ENCODE measurements at places on chromosomes 11 and 22.

GRCh38 chr22:27896245-27896644 lies 22.8 kb downstream of the PITPNB start:
- DNase-seq = no peak

- DNase-seq = no peak
Observed at GRCh38 chr11:130427581-130428315, 661 bp downstream of the ADAMTS8 start.

DNA sequence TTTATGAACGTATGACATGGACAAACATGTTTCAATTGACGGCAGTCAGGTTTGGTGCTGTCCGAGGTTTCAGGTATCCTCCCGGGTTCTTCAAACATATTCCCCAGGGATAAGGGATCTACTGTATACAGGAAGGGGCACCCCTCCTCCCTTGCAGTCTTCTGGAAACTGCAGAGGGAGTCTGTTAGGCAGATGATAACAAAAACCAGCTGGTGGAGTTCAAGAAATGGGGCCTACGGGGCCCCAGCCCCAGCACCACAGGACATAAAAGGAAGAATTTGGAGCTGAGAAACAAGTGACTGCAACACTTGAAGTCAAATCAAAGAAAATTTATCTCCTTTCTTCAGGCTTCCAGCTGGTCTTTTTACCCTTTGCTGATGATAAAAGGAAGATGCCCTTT lies 32.1 kb downstream of the SNU13 start:
- DNase-seq = no peak

- DNase-seq = no peak
Observed at GRCh38 chr22:45996241-45997076, 19.5 kb upstream of the WNT7B start.

DNA sequence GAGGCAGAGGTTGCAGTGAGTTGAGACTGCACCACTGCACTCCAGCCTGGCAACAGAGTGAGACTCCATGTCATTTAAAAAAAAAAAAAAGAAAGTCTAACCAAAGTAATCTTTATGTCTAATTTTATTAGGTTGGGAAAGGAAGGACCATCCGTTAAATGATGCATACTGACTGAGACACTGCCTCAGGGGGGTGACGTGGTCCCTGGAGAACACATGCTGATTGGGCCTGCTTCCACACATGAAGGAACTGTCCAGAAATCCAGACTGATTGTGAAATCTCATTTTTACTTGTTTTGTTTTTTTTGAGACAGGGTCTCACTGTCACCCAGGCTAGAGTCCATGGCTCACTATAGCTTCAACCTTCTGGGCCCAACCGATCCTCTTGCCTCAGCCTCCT lies 5.5 kb downstream of the SF3A1 start:
- DNase-seq = no peak

GRCh38 chr11:28878025-28878424 lies 769.8 kb downstream of the METTL15 start:
- no peak for DNase-seq

DNA sequence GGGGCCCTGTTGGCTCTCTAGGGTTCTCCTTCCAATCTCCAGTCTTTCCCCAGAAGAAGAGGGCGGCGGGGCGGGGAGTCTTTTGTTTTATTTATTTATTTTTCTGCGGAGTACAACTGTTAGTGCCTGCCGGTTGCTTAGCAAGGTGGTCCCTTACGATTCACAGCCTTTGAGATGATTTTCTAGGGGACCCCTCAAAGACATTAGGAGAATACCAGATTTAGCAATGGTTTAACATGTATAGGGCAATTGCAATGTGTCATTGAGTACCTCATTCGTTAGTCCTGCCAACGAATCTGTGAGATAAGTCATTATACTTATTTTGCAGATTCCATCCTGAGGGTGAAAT lies 307 bp upstream of the MRPL16 start:
- no peak for DNase-seq

GRCh38 chr11:44601471-44602370 lies 36.3 kb downstream of the CD82 start:
- no peak for DNase-seq

GRCh38 chr11:78474451-78474850 lies 56.8 kb upstream of the GAB2 start:
- DNase-seq = no peak

DNA sequence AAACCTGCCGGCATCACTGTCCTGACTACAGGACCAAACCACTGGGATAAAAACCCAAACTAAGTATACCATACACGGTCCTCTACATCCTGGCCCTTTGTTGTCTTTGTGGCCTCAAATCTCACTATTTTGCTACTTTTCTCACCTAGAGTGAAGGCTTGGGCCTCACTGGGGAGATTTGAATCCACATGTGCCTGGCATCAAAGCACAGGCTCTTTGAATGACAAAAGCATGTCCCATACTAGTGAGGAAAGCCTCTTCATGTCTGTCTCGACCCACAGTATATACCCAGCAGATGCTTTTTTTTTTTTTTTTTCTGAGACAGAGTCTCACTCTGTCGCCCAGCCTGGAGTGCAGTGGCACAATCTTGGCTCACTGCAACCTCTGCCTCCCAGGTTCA lies 72.5 kb upstream of the DRD2 start:
- no peak for DNase-seq

DNA sequence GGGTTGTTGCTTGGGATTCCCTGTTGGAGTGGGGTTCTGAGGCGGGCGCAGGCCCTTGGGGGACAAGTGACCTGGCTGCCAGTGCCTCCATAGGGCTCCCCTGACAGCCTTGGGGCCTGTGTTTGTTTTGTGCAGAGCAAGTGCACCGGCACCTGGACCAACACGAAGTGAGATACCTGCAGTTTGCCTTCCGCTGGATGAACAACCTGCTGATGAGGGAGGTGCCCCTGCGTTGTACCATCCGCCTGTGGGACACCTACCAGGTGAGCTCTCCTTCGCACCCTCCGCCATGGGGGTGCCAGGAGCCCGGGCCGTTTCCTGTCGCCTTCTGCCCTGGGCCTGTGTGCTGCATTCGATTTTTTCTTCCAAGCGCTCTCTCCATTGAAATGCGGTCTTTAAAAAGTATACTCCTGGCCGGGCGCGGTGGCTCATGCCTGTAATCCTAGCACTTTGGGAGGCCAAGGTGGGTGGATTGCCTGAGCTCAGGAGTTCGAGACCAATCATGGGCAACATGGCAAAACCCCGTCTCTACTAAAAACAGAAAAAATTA lies 274.6 kb downstream of the TBC1D22A start:
- no peak for DNase-seq

DNA sequence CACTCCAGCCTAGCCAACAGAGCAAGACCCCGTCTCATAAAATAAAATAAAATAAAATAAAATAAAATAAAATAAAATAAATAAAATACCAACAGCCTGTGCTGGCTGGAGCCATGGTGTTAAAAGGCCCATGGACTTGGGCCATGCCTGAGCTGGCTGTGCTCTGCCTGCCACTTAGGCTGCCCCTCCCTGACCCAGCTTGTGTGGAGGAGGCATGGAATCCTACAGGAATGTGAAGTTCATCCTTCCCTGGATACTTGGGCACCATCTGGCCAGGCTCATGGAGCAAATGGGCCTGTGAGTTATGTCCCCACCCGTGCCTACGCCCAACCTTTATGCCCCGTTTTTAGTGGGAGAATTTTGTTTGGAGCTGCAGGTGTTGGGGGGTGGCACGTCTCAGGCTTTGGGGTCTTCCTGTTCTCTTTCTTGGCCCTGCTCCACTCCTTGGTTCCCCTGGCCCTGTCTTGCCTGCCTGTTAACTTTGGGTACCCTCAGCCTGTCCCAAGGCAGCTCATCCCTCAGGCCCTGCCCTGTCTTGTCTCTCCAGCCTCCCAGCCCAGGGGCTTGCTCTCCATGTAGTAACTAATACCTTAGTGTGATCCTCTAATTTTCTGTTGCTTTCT lies 51.3 kb downstream of the BCR start:
- DNase-seq = no peak

- DNase-seq = no peak
Observed at GRCh38 chr11:88175569-88176075, 379 bp upstream of the RAB38 start.

- no peak for DNase-seq
Observed at GRCh38 chr11:64230985-64231365, 627 bp downstream of the DNAJC4 start.

DNA sequence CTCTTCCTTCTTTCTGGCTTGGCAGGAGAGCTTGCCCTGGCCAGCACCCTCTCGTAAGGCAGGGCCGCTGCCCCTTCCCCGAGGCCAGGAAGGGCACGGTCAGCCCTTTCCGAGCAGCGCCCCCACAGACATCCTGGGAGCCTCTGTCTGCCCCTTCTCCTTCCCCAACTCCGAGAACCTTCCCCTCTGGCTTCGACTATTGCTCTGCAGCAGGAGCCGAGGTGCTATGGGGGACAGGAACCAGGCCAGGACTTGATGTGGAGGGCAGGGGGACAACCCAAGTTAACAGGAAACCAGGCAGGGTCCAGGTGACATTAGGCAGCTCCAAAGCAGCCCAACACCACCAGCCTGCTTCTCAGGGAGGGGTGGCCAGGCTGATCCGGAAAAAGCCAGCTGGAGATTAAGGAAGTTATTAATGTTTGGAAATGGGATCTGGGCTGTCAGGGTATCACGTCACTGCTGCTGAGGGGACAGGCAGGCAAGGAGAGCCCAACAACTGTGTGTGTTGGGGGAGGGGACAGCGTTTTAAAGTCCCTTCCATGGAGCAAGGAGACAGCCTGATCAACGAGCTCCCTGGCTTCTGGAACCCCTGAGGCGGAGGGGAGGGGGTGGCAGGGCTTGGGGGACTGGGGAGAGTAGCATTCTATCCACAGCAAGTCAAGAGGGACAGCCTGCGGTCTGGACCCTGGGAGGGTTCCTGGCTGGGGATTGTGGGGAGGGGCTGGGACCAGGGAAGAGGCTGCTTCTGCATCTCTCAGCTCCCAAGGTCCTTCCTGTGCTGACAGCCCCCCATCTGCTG lies 27.3 kb downstream of the SYT7 start:
- DNase-seq = no peak

GRCh38 chr11:64132982-64133705 lies 32.8 kb downstream of the MACROD1 start:
- no peak for DNase-seq

GRCh38 chr11:11931461-11932055 lies 76.9 kb downstream of the DKK3 start:
- no peak for DNase-seq

GRCh38 chr11:108882211-108882831 lies 217.5 kb downstream of the DDX10 start:
- no peak for DNase-seq

- no peak for DNase-seq
Observed at GRCh38 chr11:61480261-61480993, 28.1 kb upstream of the LRRC10B start.

- no peak for DNase-seq
Observed at GRCh38 chr11:35515224-35515623, 10.2 kb downstream of the PAMR1 start.

- no peak for DNase-seq
Observed at GRCh38 chr22:49735411-49735900, 92.2 kb downstream of the BRD1 start.

GRCh38 chr11:115504276-115505158 lies at the start of gene CADM1:
Gene CADM1, minus strand, starts transcription at chr11:115504415.
- DNase-seq = peak; percentile 56

DNA sequence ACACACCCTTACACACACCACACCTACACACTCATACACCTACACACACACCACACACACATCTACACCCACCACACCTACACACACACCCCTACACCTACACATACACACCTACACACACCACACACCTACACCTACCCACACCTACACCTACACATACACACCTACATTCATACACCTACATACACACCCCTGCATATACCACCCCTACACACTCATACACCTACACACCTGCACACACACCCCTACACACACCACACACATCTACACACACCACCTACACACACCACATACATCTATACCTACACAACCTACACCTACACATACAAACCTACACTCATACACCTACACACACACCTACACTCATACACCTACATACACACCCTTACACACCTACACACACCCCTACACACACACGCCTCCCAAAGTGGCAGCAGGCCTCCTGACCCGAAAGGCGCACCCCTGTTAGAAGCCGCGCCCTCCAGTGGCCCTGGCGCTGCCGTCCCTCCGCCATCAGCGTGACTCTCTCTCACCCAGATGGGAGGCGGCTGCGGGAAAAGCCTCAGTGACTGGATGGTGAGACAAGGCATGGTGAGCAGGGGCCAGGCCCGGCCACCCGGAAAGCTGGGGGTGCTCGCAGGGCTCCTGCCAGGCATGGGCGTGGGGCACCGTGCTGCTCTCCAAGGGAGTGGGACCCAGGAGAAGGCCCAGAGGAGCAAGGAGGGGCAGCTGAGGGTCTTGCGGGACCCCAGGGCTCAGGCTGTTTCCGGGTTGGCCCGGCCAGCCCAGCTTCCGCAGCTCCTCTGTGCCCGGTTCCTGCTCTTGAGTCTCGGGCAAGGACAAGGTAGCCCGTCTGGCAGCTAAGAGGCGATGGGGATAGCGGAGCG lies 37.0 kb upstream of the HMOX1 start:
- DNase-seq = no peak

DNA sequence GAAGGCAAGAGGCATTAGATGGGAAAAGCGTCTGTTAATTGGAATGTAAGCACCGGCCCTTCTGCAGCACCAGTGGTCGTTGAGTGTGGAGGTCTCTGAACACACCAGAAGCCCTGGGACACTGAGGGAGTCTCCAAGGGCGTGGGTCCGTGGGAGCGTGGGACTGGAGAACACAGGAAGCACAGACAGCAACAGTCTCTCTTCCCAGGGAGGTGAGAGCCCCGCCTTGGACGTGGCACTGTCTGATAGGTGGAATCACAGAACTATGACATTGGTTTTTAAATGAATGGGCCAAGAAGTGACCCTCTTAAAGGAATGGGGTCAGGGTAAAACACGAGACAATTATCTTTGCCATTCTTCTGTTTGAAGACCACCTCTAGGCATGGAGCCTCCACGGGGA lies 28.1 kb upstream of the BID start:
- DNase-seq = no peak

GRCh38 chr22:29030618-29031226 lies 30.9 kb downstream of the C22orf31 start:
- no peak for DNase-seq

DNA sequence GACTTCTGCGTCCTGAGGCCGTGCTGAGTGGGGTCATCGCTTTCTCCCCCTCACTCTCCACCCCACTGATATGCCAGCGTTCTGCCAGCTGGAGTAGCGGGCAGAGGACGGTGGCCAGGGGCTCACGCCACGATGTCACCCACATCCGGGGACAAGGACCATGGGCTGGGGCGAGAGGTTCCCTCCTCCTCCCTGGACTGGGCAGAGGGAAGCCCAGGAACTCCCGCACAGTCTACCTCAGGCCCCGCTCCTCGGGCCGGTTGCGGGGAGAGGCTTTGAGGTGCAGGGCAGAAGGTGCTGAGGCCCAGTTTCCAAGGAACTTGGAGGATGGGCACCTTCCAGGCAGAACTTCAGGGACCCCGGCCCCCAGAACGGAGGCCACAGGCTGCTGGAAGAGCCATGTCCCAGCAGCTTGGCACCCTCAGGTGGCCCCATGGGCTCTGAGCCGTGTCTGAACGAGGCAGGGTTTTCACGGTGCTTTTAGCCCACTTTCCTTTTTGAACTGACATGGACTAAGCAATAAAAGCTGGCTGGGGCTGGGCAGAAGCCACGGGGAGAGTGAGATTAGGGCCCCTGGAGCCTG lies 25.4 kb downstream of the ADAMTS15 start:
- DNase-seq = no peak

GRCh38 chr11:83257761-83258168 lies 28.4 kb downstream of the CCDC90B start:
- no peak for DNase-seq

GRCh38 chr11:14454861-14455632 lies 44.6 kb downstream of the COPB1 start:
- DNase-seq = no peak

GRCh38 chr11:34191578-34191977 lies 86.1 kb downstream of the NAT10 start:
- DNase-seq = no peak

- no peak for DNase-seq
Observed at GRCh38 chr11:40958707-40959106, 500.7 kb downstream of the LRRC4C start.
